ENCODE measurements at places on chromosomes 2 and 18. TPM values are rescaled to one million over a fixed set of nuclear protein-coding genes. Genes with fewer than 3 reads are reported as not detected.

GRCh38 chr2:86566158-86566820 is 3.0 kb upstream of the CHMP3 start:
- no peak for DNase-seq

GRCh38 chr2:140363131-140363530 is 1582.9 kb upstream of the NXPH2 start:
- DNase-seq: no peak

DNA sequence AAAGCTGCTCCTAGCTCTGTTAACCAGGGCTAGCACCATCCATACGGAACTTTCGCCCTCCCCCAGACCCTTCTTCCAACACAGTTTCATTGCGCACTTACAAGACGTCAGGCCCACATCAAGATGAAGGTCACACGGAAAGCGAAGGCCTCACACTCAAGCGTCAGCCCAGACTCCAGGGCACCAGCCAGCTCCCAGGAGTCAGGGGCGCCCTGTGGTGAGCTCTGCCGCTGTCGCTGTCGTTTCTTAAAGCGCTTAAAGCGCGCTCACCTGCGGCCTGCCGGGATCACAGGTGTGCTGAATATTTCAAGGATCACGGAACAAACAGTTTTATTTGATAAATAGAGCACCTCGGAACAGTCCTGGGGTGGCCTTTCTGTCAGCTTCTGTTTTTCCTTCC is 163.1 kb downstream of the CDH20 start:
- no peak for DNase-seq

DNA sequence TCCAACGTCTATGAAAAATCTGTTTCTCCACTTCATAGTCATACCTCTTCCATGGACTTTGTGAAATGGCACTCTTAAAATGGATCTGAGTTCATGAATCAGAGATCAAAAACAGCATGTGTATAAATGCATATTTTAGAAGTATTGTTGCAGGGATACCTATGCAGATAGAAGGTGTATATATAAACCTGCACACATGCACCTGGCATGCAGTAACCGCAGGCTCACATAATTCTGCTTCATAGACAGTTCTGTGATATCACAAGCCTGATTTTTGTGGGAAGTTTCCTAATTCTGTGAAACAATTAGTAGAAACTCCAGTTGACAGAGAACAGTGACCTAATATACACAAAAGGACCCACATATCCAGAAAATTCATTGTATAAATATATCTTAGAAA is 421.7 kb downstream of the TGIF1 start:
- DNase-seq: no peak

- DNase-seq: no peak
These were observed 5.5 kb downstream of the ATP6V1B1 start for GRCh38 chr2:70941186-70941585.

GRCh38 chr18:22203035-22203434 is 33.6 kb downstream of the GATA6 start:
- no peak for DNase-seq

- DNase-seq: no peak
These were observed 205.3 kb upstream of the ST6GAL2 start for GRCh38 chr2:107091163-107091864.

DNA sequence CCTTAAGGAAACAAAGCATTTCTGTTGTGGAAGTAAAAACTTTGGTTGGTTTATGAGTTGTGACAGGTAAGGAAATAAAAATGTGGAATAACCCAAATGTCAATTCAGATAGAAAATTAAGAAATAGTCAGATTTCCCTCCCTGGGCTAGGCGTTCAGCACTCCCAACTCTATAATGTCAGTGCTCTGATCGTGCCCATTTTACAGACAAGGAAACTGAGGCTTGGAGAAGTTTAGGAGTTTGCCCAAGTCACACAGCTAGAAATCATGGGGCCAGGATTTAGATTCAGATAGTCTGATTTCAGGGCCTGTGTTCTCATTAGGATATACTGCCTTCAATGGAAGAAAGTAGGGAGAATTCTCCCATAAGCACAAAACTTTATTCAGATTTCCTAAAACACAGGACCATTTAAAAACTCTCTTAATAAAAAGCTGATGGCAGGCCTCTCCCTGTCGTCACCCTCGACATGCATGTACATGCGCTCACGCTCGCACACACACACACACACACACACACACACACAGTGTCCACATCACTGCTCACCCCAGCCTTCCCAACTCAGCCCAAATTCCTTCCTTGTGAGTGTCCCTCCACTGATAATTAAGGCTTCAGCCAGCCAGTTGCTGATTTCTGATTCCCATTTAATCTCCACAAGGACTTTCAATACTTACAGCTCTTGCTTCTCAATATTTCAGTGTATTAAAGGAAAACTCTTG is 49.1 kb upstream of the SLC14A2 start:
- no peak for DNase-seq

DNA sequence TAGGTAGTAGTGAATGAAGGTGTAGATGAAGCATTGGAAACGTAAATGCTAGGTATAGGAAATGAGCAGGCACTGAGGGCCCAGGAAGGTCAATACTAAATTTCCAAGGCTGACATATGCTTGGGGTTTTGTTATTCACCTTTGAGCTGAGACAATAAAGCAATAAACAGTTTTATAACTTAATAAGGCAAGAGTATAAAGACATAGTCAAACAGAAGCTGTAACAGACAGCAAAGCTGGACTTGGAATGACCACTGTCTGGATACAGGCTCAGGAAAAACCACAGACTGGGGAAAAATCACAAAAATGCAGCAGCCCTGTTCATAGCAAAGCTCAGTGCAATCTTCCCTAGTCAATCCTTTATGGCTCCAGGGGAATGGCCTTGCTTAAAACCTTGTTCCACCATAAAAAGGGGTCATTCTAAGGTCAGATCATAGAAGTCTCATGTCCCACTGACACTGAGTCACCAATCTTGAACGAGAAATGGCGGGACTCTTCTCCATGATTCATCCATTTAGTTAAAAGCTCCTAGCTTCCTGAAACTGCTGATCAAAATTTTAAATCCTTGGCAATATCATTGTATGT is 493.3 kb downstream of the CMPK2 start:
- DNase-seq: no peak

DNA sequence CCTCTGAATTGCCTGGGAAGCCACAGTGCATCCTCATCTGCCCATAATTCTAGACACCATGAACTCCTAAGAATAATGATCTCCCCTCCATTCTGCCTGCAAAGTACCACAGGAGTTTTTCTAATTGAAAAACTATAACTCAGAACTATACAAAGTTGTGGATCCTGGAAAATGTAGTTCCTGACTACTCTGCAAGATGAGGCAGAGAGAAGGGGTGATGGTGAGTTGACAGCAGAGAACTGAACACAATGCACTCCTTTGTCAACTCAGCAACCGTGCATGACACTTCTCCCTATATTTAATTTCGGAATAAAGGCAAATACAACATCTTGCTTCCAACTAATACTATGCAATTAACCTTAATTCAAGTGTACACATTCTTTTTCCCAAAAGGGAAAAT is 471.1 kb upstream of the FAM98A start:
- no peak for DNase-seq

GRCh38 chr2:200985799-200986198 is 22.3 kb upstream of the ORC2 start:
- DNase-seq: no peak

DNA sequence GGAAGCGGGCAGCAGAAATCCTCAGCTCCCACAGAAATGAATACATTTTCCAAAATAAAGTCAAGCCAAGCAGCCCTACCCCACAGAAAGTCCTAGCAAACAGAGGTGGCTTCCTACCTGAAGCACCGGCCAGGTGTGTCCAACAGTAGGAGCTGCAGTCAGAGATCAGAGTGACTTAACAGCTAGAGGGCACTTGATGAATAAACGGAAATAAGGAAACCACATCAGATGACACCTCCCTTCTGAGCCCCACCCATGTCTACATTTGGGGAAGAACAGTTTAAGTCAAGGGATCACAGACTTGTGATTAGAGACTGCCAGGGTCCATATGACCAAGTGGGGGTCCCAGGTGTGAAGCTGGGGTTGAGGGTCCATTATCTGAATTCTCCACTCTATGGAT is at the start of gene CXCR1:
TSS of gene CXCR1 (minus strand) at position 172 of the 400 bp plus-strand sequence. CDS start 1,751 bp downstream, outside the sequence.
- no peak for DNase-seq

DNA sequence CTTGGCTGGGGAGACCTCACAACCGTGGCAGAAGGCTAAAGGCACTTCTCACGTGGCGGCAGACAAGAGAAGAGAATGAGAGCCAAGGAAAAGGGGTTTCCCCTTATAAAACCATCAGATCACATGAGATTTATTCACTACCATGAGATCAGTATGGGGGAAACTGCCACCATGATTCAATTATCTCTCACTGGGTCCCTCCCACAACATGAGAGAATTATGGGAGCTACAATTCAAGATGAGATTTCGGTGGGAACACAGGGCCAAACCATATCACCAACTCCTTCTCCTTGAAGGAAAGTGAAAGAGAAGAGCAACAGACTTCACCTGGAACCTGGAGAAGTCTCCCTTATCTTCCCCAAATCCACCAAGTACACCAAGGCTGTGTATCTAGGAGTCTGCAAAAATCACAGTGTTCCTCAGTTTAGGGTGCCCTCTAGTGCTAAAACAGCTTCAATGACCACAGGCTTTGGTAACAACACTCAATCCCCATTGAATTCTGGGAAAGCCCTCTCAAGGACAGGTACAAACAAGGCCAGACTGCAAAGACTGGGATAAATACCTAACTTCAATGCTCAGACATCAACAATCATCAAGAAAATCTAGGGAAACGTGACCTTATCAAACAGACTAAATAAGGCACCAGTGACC is 148.8 kb upstream of the SRD5A2 start:
- DNase-seq: no peak

DNA sequence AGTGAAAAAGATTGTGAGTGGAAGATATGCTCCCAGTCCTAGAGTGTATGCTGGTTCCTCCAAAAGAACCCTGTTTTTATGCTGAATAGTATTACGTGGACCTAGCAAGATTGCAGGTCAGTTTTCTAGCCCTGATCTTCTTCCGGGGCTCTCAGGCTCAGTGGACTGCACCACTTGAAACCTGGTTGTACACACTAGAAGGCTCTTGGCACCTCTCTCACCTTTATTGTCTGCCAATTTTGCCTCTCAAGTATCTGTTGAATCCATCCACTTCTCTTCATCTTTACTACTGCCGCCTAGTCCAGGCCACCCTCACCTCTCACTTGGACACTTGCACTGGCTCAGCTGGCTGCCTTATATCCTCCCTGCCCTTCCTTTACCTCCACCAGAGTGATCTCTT is 16.8 kb downstream of the TTC39C start:
- no peak for DNase-seq

- peak; percentile 27 for DNase-seq
These were observed 79.0 kb downstream of the PTGR3 start for GRCh38 chr18:75129717-75130477.

DNA sequence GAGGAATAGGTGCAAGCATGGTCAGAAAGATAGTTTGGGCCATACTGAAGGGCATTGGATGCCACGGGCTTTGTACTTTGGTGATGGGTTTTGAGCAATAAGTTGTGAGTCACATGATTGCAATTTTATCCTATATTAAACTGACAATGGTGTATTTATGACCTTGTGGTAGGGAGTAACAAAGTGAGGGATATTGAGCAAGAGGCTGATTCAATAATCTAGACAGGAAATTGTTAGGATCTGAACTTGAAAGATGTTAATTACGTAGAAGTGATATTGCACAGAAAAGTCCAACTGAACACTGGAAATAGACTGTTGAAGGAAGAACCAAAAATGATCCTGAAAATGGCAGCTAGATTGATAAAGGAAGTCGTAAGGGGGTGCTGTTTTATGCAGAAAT is 46.6 kb upstream of the TCF4 start:
- no peak for DNase-seq

- DNase-seq: no peak
These were observed 45.2 kb upstream of the NOSTRIN start for GRCh38 chr2:168757223-168757622.

DNA sequence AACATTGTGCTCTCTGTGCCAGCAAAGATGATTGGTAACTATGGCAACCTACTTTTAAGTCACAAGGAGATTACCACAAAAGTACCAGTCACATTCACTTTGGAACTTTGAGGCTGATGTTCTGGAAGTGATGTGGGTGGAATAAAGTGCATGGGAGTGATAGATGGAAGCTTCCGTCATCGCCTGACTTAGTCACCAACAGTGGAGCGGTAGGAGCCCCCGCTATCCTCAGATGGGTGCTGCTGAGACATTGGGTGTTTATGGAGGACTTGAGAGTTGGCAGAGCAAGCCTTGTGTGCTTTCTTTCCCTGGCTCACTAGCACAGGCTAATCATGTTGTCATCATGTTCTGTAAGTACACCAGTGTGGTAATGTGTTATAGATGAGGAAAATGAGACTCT is 4.6 kb downstream of the PPP1R7 start:
- DNase-seq: no peak

DNA sequence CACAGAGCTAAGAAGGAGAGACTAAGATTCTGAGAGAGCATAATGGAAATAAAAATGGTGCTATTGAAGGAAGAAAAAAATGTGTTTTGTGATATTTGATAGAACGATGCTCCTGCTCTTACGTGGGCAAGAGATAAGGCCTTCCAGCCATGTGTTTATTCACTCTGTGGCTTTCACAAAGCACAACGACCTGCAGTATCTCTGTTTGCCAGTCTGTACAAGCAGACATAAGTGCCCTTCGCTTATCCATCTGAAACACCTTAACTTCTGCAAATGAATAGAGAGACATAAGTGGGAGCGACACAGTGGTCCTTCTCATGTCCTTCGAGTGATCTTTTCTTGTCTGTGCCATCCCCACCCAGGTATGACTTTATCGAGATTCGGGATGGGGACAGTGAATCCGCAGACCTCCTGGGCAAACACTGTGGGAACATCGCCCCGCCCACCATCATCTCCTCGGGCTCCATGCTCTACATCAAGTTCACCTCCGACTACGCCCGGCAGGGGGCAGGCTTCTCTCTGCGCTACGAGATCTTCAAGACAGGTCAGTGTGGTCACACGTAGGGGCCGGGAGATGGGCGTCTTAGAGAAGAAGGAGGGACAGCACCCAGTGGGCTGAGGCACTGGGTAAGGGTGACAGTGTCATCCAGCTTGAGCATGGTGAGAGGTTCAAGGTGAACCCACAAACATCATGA is 33.7 kb downstream of the NRP2 start:
- no peak for DNase-seq

GRCh38 chr2:165191096-165191728 is 12.6 kb downstream of the SCN3A start:
- DNase-seq: no peak

GRCh38 chr2:166632616-166633015 is 138.6 kb upstream of the SCN7A start:
- DNase-seq: no peak

- DNase-seq: no peak
These were observed 110.5 kb downstream of the DYSF start for GRCh38 chr2:71563872-71564271.

- peak; percentile 45 for DNase-seq
These were observed 122.8 kb downstream of the LYPD1 start for GRCh38 chr2:132547090-132547687.

GRCh38 chr2:231036131-231036530 is 1.2 kb upstream of the C2orf72 start:
- DNase-seq: no peak

- DNase-seq: no peak
These were observed 94.8 kb upstream of the LTBP1 start for GRCh38 chr2:32851777-32852439.

GRCh38 chr2:64770781-64771334 is 117.1 kb upstream of the SERTAD2 start:
- no peak for DNase-seq

The SULT1C4 gene
- 17.5 TPM for total RNA-seq

The GCG gene
- 0.36 TPM for total RNA-seq

The RAPH1 gene
- 30.3 TPM for total RNA-seq

The COL4A3 gene
- total RNA-seq: not detected

The ZSWIM2 gene
- not detected for total RNA-seq

The TUBA3E gene
- not detected for total RNA-seq

The GPR39 gene
- total RNA-seq: 0.47 TPM

The CNTNAP5 gene
- 0.29 TPM for total RNA-seq

The HEATR5B gene
- total RNA-seq: 22.7 TPM

The TUBA3D gene
- total RNA-seq: not detected

The ANKRD30BL gene
- total RNA-seq: not detected

The MDH1B gene
- 1.3 TPM for total RNA-seq

Measured in mesothelial cell of epicardium (in vitro differentiated cells).